ENCODE measurements at places on chromosomes 16 and 17.

DNA sequence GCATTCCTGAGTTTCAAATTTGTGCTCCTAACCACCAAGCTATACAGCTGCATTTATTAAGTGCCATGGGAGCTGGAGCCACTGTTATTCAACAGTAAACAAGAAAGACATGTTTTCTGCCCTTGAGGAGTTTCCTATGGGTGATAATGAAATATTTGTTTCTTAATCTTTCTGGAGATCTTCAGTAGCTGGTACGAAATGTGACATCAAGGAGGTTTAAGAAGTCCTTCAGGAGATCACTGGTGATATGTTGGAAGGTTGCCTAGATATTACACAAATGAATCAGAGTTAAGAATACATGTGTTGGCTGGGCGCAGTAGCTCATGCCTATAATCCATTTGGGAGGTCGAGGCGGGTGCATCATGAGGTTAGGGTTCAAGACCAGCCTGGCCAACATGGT, 14.9 kb downstream of the RHOT1 start:
- no peak for DNase-seq

DNA sequence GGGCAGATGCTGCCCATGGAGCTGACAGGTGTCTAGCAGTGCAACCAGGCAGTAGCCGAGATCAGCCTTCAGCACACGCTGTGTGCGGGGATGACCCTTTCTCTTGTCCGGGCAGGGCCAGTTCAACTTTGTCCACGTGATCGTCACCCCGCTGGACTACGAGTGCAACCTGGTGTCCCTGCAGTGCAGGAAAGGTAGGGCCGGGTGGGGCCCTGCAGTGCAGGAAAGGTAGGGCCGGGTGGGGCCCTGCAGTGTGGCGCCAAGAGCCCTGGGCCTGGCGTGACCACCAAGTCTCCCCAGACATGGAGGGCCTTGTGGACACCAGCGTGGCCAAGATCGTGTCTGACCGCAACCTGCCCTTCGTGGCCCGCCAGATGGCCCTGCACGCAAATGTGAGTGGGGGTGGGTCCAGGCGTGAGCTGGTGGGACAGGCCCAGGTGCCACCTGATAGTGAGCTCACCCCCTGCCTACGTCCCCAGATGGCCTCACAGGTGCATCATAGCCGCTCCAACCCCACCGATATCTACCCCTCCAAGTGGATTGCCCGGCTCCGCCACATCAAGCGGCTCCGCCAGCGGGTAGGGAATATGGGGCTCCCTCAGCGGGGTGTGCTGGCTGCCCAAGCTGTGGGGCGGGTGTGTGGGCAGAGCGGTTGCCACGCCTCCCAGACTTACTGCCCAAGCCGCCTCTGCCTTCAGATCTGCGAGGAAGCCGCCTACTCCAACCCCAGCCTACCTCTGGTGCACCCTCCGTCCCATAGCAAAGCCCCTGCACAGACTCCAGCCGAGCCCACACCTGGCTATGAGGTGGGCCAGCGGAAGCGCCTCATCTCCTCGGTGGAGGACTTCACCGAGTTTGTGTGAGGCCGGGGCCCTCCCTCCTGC, 40.2 kb downstream of the TSC2 start:
- DNase-seq = no peak

- peak; percentile 99 for DNase-seq
Measured at GRCh38 chr16:81006813-81007695, at the start of the genes CENPN and CMC2. Gene CENPN (plus strand): TSS chr16:81007214. CDS start chr16:81011940, 4,726 bp downstream. Gene CMC2 (minus strand): TSS chr16:81006885. CDS start chr16:80997394, 9,491 bp downstream.

DNA sequence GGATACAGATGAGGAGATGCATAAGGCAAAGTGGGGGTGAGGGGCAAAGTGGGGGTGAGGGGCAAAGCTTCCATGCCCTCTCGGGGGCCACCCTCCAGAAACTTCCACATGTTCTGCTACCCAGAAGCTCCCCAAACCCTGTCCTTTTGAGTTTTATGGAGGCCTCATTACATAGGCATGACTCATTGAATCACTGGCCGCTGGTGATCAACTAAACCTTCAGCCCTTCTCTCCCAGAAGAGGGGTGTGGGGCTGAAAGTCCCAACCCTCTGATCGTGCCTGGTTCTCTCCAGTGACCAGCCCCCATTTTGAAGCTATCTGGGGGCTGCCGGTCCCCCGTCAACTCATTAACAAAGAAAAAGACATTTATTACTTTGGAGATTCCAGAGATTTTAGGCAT, 27.5 kb downstream of the ITGAE start:
- no peak for DNase-seq

GRCh38 chr16:14239791-14240190, 168.7 kb downstream of the MRTFB start:
- DNase-seq = no peak

All from CD4-positive, alpha-beta T cell treated with Interleukin-15 for 4 hours (primary cell).